ENCODE measurements at places on chromosomes 6 and 20.

DNA sequence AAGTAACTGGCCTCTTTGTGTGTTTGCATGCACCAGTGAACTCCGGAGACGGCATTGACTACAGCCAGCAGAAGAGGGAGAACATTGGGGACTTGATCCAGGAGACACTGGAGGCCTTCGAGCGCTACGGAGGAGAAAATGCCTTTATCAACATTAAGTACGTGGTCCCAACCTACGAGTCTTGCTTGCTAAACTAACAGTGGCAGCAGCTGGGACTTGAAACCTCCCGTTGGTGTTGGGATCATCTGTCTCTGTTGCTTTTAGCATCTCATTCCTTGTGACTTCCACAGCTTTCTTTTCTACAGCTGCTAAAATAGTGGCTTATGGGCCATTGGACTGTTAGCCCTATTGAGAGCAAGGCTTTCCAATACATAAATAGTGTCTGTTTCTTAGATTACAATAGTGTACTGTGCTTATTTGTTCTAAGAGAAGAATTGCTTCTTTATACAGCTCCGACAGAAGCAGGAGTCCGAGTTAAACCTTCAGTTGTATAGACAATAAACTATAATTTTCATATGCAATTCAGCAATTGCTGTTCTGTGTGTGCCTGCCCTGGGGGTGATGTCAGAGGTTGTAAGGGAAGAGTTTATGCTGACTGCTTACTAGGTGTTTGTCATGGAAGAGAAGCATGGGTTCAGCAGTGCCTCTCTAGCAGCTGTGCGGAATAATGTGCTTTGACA, 99.6 kb upstream of the QKI start:
- DNase-seq, result no peak

GRCh38 chr6:123661105-123661891, 24.5 kb upstream of the TRDN start:
- DNase-seq, result no peak

DNA sequence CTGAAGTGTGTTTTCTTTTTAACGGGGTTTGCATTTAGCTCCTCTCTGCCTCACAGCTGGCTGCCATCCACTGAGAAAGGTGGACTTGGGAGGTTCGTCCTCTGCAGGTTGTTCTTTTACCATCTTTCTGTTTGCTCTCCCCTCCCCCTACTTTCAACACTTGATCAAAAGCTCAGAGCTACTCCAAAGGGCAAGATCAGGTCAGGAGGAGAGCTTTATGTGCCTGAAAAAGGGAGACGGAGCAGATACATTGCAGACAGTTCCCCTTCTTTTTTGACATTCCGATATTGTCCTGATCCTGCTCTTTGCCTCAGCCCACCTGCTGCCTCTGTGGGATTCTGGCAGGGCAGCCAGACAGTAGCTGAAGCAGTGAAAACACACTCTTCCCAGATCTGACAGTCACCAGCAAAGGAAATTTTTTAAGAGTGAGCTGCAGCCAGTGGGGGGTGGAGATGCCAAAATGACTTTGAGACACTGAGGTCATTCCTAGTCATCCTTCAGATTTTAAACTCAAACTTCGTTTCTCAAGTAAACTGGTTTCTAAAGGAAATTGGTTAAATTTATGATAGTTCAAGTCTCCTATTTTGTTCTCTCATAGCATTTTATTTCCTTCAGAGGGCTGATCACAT, 26.5 kb downstream of the SMLR1 start:
- no peak for DNase-seq

DNA sequence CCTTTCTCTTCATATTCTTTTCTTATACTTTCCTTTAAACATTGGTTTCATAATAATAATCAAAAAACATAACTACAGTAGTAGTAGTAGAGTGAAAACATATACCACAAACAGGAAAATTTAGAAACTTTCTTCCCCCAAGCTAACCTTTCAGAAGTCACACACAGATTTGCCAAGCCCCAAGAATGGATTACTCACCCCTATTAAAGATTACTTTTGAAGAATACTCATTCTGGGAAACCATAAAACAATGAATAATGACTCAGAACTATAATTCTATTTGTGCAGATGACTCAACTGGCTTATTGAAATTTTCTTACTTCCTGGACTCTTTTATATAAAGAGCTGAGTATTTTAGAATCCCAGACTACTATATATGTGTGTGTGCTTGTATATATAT, 119.4 kb upstream of the GJE1 start:
- no peak for DNase-seq

DNA sequence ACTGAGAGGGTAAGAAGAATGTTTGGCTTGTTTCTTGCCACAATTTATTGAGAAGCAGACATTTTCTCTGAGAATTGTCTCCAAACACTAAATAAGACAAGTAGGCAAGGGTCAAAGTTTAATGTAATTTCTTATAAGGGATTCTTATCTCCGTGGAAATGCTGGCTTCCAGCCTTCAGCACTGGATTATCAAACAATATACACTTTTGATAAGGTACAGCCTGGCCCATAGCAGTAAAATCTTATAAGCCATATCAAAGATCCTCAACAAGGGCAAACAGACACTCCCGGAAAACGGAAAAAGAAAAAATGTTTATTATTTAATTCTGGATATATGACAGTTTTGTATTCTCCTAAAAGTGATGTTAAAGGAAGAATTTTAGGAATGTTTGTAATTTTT, 18.5 kb upstream of the ZSCAN9 start:
- DNase-seq, result no peak

GRCh38 chr6:67131827-67132226, 1424.8 kb upstream of the EYS start:
- DNase-seq, result no peak

- DNase-seq, result no peak
Measured at GRCh38 chr6:40977695-40978094, 61.3 kb downstream of the UNC5CL start.

DNA sequence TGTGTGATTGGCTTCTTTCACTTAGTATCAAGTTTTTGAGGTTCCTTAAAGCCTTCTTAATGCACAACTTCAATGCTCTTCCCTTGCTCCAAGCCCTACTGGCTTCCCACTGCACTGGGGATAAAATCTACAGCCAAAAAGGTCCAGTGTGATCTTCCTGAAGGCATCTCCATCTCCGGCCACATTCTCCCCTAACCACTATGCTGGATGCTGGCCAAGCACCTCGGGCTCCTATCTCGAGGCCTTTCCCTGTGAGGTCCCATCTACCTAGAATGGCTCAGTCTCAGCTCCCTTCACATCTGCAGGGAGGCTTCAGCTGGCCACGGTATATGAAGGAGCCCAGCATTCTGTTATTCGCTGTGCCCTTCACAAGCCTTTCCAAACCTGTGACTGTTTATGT, 48.1 kb downstream of the CNKSR3 start:
- no peak for DNase-seq

DNA sequence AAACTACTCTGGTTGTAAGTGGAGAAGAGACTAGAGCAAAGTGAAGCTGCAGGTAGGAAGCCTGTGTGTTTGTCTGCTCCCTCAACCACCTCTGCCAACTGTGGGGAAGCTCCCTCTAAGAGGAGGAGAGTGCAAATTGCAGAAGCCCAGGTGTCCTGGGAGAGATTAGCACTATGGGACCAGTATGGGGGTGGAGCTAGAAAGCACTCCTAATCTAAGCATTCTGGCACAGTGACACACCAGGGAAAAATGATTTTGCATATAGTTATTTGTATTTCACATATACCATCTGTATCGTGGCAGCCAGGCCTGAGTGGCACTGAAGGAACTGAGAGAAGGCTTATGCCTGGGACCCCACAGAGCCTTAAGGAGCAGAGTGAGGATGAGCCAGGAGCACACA, 12.8 kb downstream of the GSTA1 start:
- no peak for DNase-seq

DNA sequence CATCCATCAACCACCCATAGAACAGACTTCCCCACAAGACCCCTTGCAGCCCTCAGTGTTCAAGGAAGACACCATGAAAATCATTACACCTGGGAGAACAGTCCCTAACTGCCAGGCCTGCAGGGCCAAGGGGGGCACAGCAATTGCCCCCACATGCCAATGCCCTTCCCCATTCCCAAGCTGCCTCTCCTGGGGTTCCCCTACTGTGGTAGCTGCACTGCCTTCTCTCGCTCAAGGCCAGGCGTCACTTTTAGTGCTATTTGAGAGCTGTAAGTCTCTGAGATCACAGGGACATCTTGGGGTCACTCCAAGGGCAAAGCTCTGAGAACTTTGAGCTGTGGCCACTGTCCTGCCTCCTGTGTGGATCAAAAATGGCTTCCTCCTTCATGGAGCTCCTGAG, 6.0 kb upstream of the ACSS1 start:
- no peak for DNase-seq

GRCh38 chr6:45512717-45513116, 135.0 kb upstream of the SUPT3H start:
- no peak for DNase-seq

DNA sequence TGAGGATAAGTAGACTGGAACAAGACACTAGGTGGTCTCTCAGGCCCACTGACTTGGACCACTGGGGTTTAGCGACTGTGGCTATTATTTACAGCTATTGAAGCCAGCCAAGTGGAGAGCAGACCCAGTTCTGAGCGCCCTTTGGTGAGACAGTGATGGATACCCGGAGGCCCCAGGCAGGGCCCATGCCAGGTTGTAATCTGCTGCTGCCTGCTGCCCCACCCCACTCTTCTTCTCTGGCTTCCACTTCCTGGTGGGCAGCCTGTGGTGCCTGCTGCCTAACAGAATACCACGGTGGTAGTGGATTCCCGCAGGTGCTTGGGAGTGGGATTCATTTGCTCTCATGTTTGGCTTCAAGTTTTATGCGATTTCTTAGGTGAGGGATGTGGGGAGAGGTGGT, 570 bp downstream of the RAB44 start:
- DNase-seq, result no peak

DNA sequence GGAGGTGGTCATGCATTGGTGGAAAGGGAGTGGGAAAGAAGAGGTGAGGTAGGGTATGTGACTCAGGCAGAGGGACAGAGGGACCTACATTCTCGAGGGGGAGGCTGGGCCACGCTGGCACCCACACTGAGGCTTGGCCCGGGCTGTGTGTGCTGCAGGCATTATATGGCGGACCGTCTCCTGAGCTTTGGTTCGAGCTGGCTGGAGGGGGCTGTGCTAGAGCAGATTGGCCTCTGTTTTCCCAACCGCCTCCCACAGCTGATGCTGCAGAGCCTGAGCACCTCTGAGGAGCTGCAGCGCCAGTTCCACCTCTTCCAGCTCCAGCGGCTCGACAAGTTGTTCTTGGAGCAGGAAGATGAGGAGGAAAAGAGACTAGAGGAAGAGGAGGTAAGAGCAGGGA, 23.4 kb downstream of the DNPH1 start:
- DNase-seq, result no peak

DNA sequence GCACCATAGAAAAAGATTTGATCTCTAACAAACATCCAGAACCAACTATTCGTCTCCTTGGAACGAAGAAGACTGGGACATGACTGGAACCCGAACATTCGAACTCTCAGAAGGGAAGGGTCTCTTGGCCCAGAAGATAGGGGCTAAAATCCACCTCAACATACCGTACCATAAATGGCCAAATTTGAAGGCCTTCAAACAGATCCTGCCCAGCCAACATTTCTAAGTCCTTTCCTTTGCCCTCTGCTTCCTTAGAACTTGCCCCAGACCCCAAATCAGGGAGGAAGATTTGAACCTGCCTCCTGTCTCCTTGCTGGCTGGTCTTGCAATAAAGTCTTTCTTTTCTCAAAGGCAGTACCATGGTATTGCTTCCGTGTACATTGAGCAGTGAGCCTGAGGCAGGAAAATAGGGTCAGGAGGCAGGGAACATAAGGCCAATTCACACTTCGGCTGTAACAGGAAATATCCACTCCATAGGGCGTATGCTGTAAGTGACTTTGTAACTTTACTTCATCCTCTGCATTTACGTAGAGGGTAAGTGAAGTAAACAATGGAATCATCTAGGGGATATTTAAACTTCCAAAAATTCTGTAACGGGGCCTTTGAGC, 1.8 kb upstream of the PXDC1 start:
- DNase-seq, result no peak

- DNase-seq, result no peak
Measured at GRCh38 chr6:144777249-144777648, 492.1 kb downstream of the UTRN start.

- DNase-seq, result no peak
Measured at GRCh38 chr20:38307371-38308046, 3.6 kb downstream of the BPI start.

DNA sequence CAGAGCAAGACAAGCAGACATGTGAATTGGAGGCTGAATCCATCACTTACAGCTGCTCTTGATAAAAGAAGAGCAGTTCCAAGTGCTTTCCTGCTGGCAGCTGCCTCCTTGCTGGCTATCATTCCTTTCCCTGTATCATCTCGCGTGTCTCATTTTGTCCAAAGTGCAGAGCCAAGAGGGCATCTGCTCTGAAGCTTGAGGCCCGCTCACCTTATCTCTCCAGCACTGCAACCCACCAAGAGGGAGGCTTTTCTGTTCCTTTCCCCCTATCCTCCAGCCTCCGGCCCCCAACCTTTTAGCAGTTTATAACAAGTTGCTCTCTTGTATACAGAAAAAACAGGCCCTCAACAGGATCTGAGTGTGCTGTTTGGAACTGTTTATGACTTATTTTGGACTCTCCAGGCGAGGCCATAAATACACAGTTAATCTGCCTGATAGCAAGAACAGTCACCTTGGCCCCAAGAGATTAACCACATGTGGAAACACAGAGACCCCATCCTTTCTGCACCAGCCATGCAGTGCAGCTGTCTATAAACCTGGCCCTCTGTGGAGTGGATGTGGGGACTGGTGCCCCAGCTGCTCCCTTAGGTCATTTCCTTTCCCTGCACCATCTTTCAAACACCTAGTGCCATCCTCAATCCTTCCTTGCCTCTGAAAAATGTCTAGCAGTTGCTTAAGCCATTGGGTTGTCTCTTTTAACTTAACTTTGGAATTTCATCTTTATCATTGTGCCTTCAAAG, 172.5 kb upstream of the FERMT1 start:
- no peak for DNase-seq

- no peak for DNase-seq
Measured at GRCh38 chr6:40326714-40327421, 260.3 kb downstream of the LRFN2 start.
